ENCODE measurements at places on chromosomes 4 and X. TPM values are rescaled to one million over a fixed set of nuclear protein-coding genes. Genes with fewer than 3 reads are reported as not detected.
A peak's percentile ranks its signal among the peaks of the same experiment; 100 is the strongest.

Gene LAGE3
- total RNA-seq = 37.4 TPM

GRCh38 chr4:15149234-15149838 lies 147.1 kb downstream of the CPEB2 start:
- DNase-seq = no peak

DNA sequence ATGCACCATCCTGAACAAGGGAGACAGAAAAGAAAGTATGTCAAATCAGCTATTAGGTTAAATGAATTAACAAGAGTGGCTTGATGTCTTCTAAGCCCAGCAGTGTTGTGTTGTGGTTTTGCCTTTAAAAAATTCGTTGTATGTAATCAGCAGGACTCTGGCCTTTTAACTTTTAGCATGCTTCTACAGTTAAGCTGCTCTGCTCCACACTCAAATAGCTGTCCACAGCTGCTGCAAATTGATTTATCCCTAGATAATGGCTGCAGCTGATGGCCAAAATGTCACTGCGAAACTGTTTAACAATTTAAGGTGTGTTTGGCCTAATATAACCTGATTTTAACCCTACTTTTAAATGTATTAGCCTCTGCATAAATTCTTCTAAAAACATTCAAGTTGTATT lies 85.8 kb downstream of the CXXC4 start:
- DNase-seq = no peak

- DNase-seq = peak; percentile 6
These were observed 29.5 kb downstream of the TMPRSS11A start for GRCh38 chr4:67933755-67934154.

Gene FAM184B
- not detected for total RNA-seq

GRCh38 chr4:65973186-65973585 lies 302.9 kb upstream of the EPHA5 start:
- no peak for DNase-seq

DNA sequence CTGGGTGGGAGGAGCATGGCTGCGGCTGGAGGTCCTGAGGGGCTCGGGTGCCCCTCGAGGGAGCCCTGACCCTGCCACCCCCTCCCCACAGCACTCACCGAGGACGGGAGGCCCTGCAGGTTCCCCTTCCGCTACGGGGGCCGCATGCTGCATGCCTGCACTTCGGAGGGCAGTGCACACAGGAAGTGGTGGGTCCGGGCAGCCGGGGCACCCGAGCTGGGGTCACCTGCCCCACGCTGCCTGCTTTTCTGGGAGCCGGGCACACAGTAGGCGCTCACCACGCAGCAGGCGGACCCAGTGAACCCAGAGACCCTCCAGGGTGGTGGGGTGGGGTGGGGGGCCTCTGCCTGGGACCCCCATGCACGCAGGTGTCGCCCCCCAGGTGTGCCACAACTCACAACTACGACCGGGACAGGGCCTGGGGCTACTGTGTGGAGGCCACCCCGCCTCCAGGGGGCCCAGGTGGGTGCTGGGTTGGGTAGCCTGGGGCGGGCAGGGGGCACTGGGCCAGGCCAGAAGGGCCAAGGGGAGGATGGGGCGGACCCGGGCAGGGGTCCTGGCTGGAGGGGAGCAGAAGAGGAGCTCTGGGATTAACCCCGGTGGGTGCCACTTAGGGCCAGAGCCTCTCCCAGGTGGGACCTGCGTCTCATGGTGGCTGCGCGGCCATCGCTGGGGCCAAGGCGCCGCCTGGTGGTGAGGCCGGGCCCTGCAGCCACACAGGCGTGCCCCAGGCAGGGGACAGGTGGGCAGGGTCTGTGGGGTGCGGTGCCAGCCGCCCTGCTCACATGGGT lies 1.4 kb downstream of the HGFAC start:
- peak; percentile 32 for DNase-seq

DNA sequence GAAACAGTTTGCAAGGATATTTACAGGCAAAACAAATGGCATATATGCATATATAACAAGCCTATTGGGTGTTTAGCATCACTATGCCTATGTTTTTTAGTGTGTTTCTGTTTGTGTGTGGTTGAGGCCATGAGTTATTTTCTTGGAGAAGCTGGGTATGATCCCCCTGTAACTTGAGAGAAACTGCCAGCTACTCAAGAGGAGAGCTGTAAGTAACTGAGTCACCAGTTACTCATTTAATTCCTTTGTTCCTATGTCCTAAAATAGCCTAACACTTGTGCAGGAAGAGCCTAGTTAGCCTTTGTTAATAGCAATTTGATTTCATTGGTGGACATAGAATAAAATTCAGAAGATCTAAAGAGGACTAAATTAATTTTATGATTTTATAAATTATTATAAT lies 79.1 kb downstream of the PWWP3B start:
- DNase-seq = peak; percentile 79

Data from HT1080 (cell line).